Foreskin fibroblast (primary cell): ENCODE measurements at places on chromosomes 4 and X.

- peak; percentile 80 for DNase-seq
Observed at GRCh38 chrX:71178908-71179307, 34.3 kb downstream of the NLGN3 start.

DNA sequence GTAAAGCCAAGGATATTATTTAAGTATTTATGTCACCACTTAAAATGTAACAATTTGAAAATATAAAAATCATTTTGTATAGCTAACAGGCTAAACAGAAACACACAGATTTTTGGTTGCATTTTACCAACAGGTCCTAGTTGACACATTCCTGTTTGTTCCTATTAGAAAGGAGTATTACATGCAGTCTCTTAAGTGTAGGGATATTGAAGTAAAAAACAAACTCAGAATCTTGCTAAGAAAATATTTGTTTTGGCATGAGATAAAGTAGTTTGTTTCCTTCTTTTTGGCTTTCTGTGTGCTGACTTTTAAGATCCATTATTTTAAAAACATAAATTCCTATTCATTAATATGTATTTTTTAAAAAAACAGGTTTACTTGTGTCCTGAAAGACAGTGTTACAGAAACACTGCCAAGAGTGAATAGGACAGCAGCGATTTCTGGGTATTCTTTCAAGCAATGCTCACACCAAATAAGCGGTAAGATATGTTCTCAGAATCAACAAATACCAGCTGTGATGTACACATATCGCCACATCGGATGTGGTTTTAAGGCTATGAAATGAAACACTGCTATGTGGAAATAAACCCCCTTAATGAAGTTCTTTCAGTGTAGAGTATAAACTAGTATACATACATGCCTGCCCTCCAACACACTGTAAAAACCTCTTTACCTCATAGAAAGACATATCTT is 6.9 kb downstream of the F11 start:
- DNase-seq: no peak

DNA sequence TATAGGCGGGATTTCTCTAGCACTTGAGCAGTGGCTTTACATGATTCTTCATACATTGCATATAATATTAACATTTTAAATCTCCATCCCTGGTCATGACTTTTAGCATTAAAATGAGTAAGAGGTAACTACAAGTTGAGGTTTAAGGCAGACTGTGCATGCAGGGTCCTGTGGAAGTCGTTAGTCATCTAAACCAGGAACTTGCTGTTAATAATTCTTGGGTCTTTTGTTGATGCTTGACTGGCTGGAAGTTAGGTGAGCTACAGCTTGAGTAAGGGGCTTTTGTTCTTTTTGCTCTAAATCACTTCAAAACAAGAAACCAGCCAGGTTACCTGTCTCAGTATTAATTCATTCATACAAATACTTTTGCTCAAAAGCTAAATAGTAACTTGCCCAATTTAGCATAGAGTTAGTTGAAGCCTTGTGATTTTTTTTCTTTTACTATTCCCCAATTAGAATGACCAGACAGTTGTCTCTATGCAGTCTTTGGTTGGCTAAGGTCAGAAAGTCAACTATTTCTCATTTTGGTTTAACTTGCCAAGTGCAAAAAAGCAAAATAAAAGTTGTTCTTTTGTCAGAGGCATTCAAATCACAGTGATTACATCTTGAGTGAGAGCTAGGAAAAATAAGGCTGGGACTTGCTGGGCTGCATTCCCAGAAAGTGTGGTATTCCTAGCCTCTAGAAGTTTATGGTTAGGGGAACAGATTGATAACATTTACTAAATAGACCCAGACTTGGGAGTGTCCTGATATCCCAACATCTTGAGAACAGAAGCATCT is 516.9 kb downstream of the PDHA2 start:
- DNase-seq: no peak

DNA sequence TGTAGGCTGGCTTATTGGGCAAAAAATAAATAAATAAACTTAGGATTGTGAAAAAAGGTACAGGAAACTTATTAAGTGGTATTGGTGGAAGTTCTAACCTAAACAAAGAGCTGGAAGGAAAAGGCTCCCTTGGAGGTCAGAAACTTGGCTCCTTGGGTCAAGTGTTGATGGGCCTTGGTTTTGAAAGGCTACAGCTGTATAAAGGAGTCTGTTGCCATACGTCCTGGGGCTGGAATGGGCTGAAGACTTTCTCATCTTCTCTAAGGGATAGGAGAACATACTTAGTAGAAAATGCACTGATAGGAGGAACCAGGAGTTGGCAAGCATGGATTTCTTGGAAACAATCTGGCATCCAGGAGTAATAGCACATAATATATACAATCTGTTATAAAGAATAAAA is 56.6 kb downstream of the PDLIM5 start:
- DNase-seq: no peak

- DNase-seq: peak; percentile 34
Observed at GRCh38 chrX:123822965-123823364, 36.9 kb upstream of the XIAP start.

DNA sequence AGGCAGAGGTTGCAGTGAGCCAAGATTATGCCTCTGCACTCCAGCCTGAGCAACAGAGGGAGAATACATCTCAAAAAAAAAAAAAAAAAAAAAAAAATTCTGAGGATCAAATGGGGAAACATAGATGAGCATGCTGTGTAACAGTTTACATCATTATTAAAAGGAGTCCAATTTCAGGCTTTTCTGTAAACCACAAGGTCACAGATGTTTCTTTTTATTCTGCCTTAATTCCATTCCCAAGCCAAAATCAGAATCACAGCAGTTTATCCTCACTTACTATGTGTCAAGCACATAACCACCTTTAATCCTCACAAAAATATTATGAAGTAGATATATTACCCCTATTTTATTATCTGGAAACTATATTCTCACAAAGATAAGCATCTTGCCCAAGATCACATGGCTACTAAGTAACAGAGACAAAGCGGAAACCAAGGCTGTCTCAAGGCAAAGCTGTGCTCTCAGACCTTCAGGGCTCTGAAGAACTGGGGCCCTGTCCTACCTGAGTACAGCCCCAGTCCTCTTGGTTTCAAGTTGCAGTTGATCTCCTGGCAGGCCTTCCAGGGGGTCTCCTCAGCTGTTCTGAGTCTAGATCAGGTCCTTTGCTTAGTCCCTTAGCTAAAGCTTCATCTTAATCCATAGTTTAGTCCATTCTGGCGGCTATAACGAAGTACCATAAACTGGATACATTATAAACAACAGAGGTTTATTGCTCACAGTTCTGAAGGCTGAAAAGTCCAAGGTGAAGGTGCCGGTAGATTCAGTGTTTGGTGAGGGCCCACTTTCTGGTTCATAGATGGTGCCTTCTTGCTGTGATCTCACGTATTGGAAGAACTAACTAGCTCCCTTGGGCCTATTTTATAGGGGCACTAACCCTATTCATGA is 141.3 kb downstream of the PALLD start:
- peak; percentile 64 for DNase-seq

- DNase-seq: peak; percentile 4
Observed at GRCh38 chrX:17361620-17362019, 13.4 kb upstream of the NHS start.

GRCh38 chr4:81808011-81808672 is 336.4 kb upstream of the RASGEF1B start:
- no peak for DNase-seq

DNA sequence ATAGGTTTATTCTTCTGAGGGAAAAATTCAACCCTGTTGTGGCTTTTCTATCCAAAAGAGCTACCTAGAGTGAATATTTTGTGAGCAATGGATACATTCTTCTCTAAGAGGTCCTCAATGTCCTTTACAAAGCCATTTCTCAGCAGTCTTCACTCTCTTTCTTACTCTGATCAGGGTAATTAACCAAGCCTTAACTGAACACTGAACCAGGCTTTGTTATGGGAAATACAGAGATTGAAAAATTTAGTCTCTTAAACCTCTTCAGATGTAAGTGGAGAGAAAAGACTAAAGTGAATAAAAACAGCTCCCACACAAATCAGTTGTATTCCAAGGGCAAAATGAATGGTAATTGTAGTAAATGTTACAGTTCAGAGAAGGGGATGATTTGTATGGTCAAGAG is 353.5 kb downstream of the CHIC1 start:
- DNase-seq: no peak

DNA sequence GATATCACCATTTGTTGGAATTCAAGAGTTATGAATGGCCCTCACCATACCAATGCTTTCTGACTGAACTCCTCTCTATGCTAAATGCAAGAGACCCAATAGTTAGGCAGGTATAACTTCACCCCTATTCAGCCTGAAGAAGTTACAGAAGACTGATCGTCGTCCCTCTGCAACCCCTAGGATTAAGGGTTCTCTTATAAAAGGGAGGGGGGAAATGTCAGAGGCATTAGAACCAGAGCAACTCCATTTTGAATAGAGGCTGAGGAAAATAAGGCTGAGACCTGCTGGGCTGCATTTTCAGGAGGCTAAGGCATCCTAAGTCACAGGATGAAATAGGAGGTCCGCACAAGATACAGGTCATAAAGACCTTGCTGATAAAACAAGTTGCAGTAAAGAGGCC is 494.3 kb downstream of the SPRY1 start:
- no peak for DNase-seq

GRCh38 chr4:43146198-43146597 is 253.7 kb downstream of the GRXCR1 start:
- no peak for DNase-seq

DNA sequence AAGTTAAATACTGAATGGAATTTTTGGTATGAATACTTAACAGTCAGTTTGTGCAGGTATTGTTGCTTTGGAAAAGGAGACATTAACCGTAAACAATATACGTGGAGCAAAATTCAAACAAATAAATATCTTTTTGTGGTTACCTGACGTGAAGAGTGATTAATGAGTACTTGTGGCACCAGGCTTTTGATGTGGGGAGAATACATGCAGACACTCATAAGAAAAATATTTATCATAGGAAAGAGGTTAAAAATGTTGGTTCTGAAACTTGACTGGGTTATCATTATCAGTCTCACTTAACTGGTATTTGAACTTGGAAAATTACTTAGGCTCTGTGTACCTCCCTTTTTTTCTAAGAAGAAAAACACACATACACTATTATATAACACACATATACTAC is 136.4 kb upstream of the NDST4 start:
- no peak for DNase-seq

DNA sequence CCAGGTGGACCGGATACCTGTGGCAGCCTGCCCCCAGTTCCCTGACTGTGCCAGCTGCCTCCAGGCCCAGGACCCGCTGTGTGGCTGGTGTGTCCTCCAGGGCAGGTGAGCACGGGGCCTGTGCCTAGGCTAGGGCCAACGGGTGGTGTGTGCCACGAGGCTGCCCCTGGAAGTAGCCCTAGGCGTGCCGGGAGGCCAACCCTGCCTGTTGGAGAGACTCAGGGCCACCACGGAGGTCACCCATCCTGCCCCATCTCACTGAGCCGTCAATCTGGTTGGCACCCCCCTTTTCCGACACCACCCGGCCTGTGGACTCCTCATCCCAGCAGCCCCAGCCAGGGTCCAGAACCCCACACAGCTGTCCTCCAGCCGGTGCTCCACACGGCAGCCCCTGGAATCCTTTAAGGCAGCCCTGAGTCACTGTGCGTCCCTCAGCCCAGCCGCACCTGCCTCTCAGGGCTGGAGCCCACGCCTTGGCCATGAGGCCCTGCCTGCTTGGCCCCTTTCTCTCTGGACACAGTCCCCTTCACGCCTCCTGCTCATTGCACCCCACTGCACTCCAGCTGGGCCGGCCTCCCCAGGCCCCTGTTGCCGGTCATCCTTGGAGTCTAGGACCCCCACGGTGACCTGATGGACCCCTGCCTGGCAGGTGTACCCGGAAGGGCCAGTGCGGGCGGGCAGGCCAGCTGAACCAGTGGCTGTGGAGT is 5.3 kb downstream of the PLXNB3 start:
- no peak for DNase-seq

GRCh38 chr4:16676230-16676770 is 222.1 kb downstream of the LDB2 start:
- DNase-seq: no peak

GRCh38 chrX:15465347-15465746 is 27.8 kb downstream of the PIR start:
- DNase-seq: peak; percentile 56

DNA sequence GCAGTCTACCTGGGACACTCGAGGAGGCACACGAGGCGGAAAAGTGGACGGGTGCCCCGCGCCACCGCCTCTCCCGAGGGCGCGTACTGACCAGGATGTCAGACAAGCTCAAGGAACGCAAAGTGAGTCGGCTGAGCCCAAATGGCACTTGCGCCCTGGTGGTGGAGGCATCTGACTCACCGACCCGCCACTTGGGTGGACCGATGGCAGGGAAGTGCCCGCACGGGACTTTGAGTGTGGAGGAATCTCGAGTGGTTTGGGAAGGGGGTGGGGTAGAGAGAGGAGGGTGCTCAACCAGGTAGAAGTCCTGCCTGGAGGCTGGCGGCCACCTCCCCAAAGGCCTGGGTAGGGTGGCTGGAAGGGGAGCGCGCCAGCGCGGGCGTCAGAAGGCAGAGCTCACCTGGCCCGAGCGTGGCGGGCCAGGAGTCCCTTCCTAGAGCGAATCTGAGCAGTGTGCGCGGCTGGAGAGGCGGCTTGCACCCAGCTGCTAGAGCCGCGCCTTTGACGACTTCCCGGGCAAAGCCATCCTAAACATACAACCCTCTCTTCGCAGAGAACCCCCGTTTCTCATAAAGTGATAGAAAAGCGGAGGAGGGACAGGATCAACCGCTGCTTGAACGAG is 655 bp downstream of the HELT start:
- DNase-seq: peak; percentile 21

GRCh38 chr4:122854447-122855352 is 28.1 kb downstream of the FGF2 start:
- DNase-seq: no peak

- DNase-seq: no peak
Observed at GRCh38 chr4:69920874-69921273, 10.0 kb upstream of the CSN1S1 start.

- DNase-seq: no peak
Observed at GRCh38 chr4:1496116-1496642, 89.9 kb upstream of the NKX1-1 start.

- DNase-seq: no peak
Observed at GRCh38 chrX:104695593-104695992, 129.6 kb downstream of the IL1RAPL2 start.

GRCh38 chrX:26100421-26100920 is 37.7 kb upstream of the MAGEB18 start:
- DNase-seq: no peak

DNA sequence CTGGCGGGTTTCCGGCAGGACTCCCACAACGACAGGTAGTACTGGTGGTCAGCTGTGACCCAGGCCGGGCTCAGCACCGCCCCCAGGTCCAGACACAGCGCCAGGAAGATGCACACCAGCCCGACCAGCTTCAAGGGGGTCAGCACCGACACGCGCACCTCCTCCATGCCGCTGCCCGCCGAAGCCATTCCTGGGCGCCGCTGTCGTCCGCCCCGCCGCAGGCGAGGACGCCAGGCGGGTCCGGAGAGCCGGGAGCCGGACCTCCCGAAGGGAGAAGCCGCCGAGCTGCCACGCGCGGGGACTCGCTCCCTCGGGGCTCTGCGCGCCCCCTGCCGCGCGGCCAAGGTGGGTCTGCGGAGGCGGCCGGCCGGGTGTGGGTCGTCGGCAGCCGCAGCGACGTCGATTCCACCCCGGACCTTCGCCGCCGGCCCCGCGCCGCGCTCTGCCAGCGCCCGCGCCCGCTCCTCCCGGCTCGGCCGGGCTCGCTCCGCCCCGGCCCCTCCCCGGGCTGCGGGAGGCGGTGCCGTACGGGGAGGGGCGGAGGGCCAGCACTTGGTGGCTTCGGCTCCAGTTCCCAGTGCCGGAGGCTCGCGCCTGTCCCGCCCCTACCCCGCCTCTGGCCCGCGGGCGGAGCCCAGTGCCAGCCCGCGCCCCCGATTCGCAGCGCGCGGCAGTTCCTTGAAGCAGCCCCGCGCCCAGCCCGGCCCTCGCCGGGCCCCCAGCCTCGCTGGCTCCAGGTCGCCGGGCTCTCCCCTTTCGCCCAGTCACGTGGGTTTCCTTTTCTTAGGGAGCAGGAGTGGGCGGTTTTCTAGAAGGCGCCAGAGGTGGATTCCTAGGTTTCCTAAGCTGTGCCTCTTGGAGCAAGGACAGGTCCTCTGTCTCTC is at the start of gene TMEM47:
TMEM47 (minus strand) TSS at position 444 of the 884 bp plus-strand sequence; CDS start at position 188, 256 bp downstream.
- peak; percentile 85 for DNase-seq
